ENCODE measurements at places on chromosomes 6 and 20.
A peak's percentile ranks its signal among the peaks of the same experiment; 100 is the strongest.

DNA sequence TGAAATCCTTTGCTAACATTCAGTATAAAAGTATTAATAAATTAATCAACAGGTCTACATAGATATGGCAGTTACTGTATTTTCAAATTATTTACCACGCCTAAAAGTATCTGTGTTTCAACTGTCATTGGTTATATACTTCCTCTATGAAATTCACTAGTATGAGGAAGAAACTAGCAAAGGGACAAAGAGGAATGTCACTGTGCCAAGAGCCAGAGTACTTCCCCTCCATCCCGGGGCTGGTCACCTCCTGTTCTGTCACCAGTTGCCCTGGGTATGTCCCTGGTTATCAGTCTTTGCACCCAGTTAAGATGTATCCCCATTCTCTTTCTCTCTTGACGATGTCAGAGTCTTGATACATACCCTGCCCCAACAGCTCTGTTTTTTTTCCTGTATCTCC is 476.8 kb upstream of the SOX4 start:
- no peak for DNase-seq

- peak; percentile 85 for DNase-seq
These were observed 350.7 kb upstream of the RNF24 start for GRCh38 chr20:4366076-4366475.

GRCh38 chr6:449486-450419 is 58.2 kb downstream of the IRF4 start:
- DNase-seq, result no peak

DNA sequence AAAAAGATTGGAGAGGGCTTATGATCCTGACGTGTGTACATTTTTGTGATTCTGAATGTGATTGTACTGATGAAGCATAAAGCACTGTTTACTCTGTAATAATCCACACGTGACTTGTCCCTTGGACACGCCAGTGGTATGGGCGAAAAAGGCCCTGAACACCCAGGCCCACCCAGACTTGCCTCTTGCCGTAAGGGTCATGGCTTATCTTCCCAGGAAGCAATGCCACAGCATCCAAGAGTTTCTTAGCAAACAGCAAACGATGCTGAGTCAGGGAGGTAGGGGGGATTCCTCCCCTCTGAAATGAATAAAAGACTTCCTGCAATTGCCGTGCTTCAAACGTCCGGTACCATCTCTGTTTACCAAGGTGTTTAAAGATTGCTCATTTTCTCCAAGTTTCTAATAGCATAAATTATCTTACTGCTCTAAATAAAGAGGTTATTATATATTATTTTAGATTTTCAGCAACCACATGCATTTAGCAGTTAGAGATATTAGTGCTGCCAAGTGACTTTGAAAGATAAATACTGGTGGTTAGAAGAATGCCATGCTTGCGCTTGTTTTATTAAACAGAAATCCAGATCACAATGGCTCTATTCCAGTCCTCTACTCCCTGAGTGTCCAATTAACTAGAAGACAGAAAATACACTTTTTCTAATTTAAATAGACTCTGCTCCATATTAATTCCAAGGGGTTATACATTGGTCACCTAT is 212.8 kb upstream of the CST7 start:
- DNase-seq, result no peak

DNA sequence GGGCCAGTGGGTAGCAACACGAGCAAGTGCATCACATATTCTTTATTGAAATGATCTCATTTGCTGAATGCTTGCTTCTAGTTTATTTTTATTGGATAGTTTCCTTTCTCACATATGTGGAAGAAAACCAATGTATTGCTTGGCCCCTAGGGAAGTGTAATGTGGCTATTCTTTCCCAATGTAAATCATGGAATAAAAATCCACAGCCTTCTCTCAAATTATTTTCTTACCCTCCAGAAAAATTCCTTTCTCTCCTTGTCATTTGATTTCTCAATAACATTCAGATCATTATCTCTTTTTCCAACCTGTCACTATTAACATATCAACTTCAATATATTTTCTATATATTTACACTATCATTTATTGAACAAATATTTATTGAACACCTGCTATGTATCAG is 51.9 kb upstream of the PTPRK start:
- no peak for DNase-seq

GRCh38 chr6:143993965-143994646 is 14.0 kb downstream of the PLAGL1 start:
- DNase-seq, result no peak

- no peak for DNase-seq
These were observed 10.5 kb downstream of the SNAI1 start for GRCh38 chr20:49993301-49993751.

GRCh38 chr6:25010902-25011625 is 75.3 kb upstream of the RIPOR2 start:
- peak; percentile 44 for DNase-seq

- peak; percentile 23 for DNase-seq
These were observed 146.6 kb upstream of the BMP5 start for GRCh38 chr6:56021943-56022342.

DNA sequence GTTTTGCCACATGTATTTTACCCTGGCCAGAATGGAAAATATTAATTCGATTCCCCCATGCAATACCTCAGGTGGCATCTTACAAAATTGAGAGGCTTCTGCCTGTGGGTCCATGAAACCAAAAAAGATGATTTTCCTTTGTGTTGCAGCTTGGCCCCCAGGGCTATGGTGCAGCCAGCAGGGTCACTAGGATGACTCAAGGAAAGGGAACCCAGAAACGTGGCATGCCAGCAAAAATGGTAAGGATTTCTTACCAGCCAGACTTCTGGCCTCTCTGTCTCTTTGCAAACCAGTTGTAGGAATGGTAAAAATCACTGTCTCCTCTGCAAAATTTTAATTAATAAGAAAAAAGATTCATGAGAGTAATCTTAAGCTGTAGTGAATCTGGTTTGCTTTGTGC is 11.6 kb upstream of the TAAR9 start:
- DNase-seq, result no peak

DNA sequence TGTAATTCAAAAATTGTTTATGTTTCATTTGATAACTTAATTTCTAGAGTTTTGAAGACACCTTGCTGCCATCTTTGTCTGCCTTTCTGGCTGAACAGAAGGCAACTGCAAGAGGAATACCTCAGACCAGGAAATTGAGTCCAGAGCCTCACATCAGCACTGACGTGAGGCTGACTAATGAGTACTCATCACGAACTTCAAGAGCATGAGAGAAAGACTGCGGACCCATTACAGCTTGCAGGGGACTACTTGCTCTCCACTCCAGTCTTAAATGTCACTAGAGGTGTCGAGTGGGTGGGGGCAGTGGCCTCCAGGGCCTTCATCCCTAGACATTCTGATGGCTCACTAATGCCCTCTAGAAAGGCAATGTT is 109.5 kb upstream of the SSTR4 start:
- peak; percentile 72 for DNase-seq

GRCh38 chr6:105907301-105907700 is 178.8 kb upstream of the PRDM1 start:
- no peak for DNase-seq

- peak; percentile 89 for DNase-seq
These were observed 20.2 kb downstream of the SLC9A8 start for GRCh38 chr20:49832632-49833327.

DNA sequence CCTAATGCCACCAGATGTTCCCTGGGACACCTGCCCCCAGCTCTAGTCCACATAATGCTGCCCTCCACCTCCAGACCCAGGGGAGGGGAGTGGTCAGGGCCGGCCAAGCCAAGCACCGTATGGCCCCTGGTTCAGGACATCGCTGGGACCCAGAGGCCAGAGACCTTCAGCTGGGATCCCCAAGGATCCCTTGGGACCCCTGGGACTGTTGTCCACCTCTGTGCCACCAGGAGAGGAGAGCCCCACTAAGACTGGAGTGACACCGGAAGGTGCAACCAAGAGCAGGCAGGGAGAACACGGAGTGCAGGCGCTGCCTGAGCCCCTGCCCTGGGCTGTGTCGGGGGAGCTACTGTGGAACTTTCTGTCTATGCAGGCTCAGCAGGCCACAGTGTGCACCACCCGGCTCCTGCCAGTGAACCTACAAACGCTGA is 43.6 kb downstream of the CTCFL start:
- DNase-seq, result no peak

GRCh38 chr6:75922226-75922625 is 150.2 kb downstream of the IMPG1 start:
- peak; percentile 66 for DNase-seq

DNA sequence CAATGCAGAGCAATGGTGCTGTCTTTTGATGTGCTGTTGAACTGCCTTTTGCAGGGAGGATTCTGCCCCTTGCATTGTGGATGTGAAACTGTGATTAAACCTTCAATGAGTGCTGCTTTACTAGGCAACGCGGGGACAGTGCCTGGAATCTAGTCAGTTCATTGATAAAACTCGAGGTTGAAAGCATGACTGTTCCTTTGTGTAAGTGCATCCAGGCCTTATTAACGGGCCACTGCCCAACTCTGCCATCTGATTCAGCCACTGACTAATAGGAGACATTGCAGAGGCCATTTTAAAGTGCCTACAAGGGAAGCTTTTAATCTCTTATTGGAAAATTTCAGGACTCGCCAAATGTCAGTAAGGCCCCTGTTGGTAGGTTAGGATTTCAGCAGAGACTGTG is 49.3 kb downstream of the SLC35F1 start:
- no peak for DNase-seq

DNA sequence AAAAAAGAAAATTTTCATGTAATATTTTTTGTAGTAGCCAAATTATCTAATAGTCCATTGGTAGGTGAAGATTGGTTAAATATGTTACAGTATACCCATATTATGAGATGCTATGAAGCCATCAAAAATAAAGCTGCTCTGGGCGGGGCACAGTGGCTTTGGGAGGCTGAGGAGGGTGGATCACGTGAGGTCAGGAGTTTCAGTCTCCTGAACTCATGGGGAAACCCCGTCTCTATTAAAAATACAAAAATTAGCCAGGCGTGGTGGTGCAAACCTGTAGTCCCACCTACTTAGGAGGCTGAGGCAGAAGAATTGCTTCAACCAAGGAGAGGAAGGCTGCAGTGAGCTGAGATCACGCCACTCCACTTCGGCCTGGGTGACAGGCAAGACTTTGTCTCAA is 360.5 kb downstream of the KIF16B start:
- DNase-seq, result no peak

- peak; percentile 76 for DNase-seq
These were observed 181.0 kb downstream of the TRIM27 start for GRCh38 chr6:28742668-28743270.

DNA sequence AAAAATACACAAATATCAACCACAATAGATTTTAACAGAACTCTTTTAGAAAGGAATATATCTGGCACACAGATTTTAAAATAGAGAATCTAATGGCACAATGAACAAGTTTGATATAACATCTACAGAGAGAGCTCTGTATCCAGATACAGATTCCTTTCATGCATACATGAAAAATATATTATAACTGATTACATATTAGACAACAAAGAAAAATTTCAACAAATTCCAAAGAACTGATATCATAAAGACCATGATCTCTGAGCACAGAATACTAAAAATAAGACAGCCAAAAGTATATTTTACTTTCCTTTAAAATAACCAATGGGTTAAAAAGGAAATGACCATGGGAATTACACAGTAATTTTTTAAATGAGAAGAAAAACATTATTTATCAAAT is 74.1 kb upstream of the MAP7 start:
- DNase-seq, result no peak

DNA sequence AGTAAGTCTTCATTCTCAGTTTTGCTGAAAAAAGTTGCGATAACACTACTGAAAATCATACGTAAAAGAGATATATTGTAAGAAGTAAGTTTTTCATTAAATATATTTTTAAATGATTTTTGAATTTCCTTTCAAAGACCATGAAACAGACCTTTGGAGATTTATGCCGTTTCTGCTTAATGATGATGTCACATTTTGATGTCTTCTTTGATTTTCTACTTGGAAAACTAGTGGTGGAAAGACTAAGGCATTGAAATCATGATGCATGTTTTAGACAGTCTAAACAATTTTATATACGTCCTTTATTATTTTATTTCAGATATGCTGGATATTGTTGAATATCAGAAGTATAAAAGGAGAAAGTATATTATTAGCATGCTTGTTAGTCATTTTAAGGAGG is 33.7 kb downstream of the EYA4 start:
- no peak for DNase-seq

DNA sequence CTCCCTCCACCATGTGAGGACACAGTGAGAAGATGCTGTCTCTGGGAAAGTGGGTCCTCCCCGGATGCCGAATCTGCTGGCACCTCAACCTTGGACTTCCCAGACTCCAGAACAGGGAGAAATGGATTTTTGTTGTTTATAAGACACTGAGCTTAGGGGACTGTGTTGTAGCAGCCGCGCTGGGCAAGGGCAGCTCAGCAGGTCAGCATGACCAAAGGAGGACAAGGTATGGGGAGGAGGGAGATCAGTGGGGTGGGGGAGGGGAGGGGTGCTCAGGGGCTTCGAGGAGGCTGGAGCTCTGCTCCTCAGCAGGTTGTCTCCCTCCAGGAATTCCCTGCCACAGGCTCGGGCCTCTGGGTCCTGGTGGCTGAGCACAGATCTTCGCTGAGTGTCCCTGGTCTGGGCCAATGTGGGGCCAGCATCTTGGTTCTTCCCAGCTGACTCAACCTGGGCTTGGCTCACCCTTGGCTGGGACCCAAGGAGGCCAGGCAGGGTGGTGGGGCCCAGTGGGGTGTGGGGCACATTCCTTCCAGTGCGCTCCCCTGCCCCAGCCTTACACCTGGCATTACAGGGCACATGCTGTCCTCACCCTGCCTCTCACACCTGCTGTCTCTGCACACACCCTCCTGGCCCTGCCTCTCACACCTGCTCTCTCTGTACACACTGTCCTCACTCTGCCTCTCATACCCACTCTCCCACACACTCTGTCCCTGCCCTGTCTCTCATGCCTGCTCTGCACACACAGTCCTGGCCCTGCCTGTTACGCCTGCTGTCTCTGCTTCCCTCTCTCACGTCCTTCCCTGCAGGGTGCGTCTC is 107.3 kb downstream of the SYCP2 start:
- peak; percentile 91 for DNase-seq

DNA sequence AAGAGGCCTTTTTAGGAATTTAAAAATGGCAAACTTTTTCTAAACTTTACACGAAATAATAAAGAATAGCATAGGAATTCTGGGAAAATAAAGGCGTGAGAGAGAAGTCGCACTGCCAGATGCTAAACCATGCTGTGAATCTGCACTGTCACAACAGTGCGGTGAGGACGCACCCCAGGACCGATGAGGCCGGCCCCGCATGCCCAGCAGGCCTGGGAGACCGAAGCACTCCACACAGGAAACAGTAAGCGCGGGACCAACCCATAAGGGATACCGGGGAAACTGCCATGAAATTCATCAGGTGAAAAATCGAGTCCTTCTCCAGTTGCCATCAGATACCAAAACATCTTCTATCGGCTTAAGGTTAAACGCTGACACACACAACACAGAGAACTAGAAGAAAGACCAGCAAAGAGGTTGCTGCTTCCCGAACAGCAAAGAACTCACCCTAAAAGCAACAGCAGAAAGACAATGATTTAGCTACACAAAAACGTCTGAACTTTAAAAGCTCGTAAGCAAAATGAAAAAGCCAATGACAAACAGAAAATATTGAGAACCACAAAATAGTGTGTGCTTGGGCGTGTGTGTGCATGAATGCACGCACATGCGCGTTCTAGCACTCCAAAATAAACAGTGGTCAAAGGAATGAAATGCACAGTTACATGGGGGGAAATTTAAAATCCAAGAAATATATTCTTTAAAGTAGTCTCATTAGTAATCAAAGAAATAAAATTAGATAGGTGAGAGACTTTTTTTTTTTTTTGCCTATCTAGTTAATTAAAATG is 15.4 kb downstream of the RAMACL start:
- DNase-seq, result no peak
